ENCODE measurements at places on chromosomes 7 and 10. TPM values are rescaled to one million over a fixed set of nuclear protein-coding genes. Genes with fewer than 3 reads are reported as not detected.
A peak's percentile ranks its signal among the peaks of the same experiment; 100 is the strongest.

FAM200A gene
- total RNA-seq: 21.1 TPM

DNA sequence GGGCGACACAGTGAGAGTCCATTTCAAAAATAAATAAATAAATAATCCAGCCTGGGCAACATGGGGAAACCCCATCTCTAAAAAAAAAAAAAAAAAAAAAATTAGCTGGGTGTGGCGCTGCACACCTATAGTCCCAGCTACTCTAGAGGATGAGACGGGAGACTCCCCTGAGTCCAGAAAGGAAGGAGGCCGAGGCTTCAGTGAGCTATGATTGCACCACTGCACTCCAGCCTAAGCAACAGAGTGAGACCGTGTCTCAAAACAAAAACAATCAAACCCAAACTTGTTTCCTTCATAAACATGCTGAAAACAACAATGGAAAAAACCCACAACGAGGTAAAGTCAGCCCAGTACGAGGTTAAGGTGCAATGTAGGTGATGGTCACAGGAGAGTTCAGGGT lies 1.2 kb downstream of the COX19 start:
- no peak for DNase-seq

SEMA3E gene
- total RNA-seq: 2.0 TPM

CYP3A4 gene
- total RNA-seq: not detected

DNA sequence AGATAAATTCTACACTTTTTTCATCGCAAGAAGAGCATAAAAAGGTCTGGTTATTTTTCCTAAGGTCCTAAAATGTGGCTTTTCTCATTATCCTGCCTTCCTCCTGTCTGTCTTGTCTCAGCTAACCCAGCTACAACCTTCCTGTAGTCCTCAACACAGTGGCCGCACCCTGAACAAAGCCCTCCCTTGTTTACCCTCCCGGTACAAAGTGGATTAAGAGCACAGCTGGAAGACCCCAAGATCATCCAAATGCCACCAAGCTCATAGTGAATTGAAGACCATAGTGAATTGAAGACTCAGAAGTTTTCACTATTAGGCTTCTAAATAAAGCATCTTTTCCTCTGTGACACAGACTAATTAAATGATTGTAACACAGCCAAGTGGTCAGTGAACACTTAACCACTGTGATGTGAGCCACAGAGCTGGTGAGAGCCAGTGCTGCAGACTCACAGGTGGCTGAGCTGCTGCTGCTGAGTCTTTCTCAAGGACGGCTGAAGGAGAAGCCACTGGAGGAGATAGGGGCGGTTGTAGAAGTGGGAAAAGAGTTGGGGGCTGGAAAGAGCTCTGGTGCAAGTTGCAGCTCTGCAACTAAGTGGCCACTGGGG lies 123.6 kb downstream of the ATXN7L1 start:
- DNase-seq: peak; percentile 74

MSMB gene
- not detected for total RNA-seq

AVL9 gene
- total RNA-seq: 36.3 TPM

- no peak for DNase-seq
These were observed 133.8 kb upstream of the MEOX2 start for GRCh38 chr7:15820319-15820718.

VSTM4 gene
- 1.2 TPM for total RNA-seq

DNA sequence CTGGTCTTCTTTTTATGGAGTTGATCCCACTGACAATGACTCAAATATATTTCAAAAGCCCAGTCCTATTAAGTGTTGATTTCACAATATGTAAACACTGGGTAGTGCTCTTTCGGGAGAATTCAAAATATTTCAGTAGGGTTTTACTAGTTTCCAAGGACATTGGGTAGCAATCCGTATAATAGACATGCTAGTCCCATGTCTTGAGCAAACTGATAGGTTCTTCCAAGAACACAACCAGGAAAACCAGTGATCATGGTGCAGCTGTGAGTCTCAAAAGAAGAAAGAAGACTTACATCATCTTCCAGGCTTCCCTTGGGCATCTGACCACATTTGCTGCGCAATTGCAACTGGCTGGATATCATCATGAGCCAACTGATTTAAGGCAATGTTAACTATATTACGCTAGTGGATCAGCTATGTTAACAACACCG lies 59.3 kb upstream of the APBB1IP start:
- no peak for DNase-seq

- DNase-seq: no peak
These were observed 40.6 kb upstream of the PITRM1 start for GRCh38 chr10:3213208-3213607.

Data from neural progenitor cell (in vitro differentiated cells).